ENCODE measurements at places on chromosomes 4 and X.

GRCh38 chrX:143002206-143002605 is 23.5 kb upstream of the SPANXN4 start:
- DNase-seq, result no peak

- no peak for DNase-seq
These were observed 99.9 kb upstream of the KLHL13 start for GRCh38 chrX:118216509-118216908.

DNA sequence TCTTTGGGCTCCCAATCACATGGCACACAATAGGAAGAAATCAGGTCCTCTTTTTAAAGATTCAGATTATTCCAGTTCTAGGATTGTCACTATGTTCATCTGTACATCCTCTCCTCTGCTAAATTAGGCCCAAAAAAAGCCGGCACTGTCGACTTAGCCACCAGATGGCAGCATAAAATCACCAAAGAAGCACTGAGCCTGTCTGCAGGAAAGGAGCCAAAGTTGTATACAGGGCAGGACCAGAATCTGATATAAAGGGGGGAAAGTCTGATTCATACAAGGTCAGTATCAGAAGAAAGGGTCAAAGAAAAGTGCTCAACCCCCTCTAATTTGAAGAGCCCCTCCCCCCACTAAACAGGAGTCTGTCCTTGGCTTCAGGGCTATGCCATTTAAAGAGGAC is 292.5 kb downstream of the CHIC1 start:
- DNase-seq, result peak; percentile 65

GRCh38 chr4:176123710-176124407 is 58.2 kb downstream of the WDR17 start:
- DNase-seq, result no peak

DNA sequence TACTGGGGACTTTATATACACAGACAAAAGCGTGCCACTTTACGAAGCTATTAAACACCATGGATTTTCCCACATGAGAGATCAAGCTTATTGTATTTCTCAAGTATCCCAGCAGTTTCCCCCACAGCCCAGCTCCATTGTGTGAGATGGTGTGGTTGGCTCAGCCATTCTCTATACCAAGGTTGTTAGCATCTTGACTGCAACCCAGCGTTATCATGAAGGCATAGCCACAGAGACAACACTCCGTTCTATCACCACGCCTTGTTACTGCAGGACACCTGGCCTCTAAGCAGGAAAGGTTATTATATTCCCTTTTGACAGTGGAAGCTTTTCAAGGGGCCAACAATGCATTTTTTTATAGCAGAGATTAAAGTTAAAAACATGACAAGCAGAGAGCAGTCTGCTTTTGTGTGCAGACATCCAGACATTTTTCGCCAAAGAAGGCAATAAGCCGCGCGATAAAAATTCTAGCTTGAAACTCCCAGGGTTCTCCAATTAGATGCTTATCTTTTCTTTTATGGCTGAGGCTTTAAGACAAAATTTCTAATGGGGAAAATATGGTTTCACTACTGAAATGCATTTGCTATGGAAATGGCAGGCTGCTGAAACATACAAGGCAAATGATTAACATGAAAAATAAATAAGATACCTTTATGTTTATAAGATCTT is 206.1 kb downstream of the MID1 start:
- no peak for DNase-seq

GRCh38 chrX:135585153-135585552 is 64.7 kb downstream of the INTS6L start:
- DNase-seq, result no peak

- DNase-seq, result no peak
These were observed 19.9 kb upstream of the PJA1 start for GRCh38 chrX:69185141-69185540.

DNA sequence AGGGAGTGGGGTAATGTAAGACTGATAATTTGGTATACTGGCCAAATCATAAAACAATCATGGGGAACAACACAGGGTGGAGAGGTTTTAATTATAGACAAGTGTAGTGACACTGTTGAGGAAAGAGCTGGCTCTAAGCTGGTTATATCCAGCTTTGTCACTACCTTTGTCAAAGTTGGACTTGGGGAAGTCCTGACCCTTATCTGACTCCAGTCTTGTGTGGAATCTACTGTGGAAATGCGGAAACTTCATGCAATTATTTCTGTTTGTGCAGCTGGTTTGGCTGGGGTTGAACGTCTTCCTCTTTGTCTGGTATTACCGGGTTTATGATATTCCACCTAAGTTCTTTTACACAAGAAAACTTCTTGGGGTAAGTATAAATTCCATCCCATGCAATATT is 2.0 kb downstream of the CYBB start:
- no peak for DNase-seq

DNA sequence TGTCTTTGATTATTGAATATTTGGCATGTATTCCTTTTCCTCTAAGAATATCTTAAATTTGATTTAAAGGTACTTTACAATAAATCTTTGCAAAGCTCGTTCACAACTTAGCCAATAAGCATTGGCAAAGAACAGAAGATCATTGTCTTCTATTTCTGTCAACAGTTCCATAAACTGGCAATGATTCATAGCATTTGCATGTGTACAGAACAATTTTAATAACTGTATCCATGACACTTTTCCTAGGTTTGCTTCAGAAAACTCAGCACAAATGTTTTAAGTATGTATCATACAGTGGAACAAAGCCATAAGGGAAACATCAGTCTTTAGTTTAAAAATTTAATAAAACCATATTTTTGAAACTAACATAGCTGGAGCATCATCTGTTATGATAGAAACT is 462.7 kb upstream of the RPS6KA3 start:
- no peak for DNase-seq

DNA sequence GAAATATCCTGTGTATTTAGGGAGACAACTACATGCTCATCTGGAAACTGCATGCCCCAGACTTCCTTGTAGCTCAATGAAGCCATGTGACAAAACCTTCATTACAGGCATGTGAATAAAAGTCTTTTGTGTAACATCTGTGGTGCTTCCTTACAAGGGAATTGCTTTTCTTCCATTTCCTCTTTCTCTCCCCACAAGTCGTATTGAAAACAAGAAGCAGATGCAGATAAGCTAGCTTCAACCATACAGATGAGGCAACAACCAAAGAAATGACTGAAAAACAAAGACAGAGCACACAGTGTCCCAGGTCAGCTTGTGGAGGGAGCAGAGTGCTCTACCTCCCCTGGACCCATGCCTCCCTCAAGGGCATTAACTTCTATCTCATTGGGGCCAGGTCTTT is 115.8 kb upstream of the INPP4B start:
- no peak for DNase-seq

DNA sequence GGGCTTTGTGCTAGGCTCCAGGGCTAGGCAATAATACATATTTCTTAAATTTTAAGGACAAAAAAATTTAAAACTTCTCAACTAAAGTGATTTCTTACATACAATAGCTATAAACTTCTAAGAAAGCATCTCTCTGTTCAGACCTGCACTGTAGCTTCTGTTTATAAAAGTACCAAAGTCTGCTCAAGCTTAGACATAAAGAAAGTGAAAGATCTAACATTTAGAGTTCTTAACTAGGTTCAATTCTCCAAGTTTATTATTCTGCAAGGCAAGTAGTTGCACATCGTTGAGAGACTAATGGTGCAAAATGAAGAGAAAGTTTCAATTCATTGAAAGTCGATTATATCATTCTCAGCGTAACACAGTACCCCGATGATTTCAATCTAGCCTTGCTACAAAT is 857.4 kb upstream of the HTR2C start:
- no peak for DNase-seq

DNA sequence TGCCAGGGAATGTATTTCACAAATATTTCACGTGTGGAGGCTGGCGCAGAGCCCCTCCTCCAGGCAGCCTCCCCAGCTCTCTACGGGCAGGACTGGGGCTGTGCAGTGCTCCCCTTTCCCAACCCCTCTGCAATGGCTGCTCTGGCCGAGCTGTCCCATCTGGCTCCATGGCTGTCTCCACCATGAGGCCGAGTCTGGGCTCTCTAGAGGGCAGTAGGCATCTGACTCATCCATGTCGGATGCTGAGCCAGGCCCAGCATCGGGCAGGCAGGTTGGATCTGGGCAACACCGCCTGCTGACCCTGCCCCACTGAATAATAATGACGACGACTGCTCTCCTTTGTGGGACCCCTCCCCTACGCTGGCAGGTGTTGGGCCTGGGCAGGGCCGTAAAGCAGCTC is 11.0 kb upstream of the SH3TC1 start:
- DNase-seq, result no peak

DNA sequence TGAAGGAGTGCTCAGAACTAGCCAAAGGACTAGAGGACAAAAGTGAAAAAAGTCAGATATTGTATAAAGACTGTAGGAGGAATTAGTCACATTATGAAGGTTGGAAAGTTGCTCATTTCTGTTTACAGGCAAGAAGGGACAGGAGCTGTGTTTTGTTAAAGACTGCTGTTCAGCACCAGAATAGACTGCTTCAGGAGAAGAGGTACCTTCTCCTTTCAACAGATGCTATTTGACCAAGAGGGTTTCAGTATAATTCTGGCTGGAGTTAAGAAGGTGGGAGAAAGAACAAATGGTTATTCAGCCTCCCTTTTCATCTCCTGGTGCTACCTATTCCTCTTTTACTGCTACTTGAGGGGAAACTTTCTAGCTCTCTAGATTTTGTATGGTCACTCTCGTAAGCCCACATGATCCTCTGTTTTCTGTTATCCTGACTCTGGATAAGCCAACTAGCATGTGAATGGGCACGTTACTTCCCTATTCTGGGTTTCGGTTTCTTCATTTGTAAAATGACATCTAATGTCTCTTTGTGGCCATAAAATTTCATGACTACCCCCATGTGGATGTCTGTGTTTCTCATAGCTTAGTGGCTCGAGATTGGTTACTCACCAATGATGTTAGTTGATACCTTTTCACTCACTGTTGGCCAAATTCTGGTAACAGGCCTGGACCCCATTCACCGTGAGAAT is 68.9 kb downstream of the SH2D1A start:
- no peak for DNase-seq

GRCh38 chrX:44071070-44071645 is 98.0 kb upstream of the NDP start:
- DNase-seq, result no peak

DNA sequence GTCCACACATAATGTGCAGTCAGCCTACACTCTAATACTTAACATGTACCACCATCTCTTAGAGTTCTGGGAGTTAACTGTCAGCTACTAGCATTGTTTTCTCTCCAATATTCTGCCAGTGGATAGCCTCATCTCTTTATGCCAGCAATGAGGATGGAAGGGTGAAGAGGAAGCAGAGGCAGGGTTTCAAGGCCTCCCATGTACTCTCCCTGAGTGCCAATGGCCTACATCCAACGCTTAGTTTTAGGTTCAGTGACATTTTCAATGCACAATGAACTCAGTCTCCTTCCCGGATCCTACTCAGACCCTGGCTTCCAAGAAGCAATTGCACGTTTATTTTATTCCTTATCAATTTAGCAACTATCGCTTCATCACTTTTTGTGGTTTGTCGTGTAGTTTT is 686.1 kb downstream of the DMD start:
- no peak for DNase-seq

- DNase-seq, result peak; percentile 23
These were observed 68.3 kb upstream of the DDX3X start for GRCh38 chrX:41265615-41266014.

All from stimulated activated CD4-positive, alpha-beta T cell treated with anti-CD3 and anti-CD28 coated beads, Interleukin-1b, Interleukin-23, amount 100 ng/mL, for 4 hours (primary cell).